ENCODE measurements at places on chromosomes 13 and 19.

GRCh38 chr19:42850981-42851717 lies 28.4 kb downstream of the PSG1 start:
- DNase-seq = peak; percentile 94

DNA sequence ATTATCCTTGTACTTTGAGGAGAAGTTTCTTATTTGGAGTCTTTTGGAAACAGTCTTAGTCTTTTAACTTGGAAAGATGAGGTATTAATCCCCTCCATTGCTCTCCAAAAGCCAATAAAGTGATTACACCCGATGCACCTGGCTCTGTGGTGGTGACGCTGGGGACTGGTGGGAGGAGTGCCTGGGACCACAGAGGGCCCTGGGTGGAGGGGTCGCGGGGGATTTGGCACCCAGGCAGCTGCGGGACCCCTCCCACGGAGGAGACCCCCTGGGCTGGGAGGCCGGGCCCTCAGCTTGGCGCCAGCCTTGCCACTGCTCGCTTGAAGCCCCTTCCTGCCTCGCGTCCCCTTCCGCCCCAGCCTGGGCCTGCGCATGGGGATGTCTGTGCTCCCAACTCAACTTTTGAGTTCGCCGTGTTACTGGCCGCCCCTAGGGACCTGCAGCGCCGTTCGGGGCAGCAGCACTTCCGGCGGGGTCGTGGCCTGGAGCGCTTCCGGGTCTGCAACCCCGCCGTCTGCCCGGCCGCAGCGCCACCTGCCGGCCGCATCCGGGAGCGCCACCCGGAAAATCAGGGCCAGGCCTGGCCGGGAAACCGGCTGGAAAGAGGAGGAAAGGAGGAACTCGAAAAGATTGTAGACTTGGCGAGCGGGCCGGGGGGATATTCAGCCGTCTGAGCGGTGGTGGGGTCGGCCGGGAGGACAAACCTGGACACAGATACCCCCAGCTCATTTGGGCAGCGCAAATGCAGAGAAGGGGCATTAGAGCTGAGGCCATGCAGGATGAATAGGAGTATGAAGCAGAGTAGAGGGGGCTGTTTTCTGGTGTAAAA lies 8.4 kb downstream of the PEAK3 start:
- DNase-seq = peak; percentile 72

- no peak for DNase-seq
Observed at GRCh38 chr19:47188507-47189033, 42.4 kb downstream of the BBC3 start.

DNA sequence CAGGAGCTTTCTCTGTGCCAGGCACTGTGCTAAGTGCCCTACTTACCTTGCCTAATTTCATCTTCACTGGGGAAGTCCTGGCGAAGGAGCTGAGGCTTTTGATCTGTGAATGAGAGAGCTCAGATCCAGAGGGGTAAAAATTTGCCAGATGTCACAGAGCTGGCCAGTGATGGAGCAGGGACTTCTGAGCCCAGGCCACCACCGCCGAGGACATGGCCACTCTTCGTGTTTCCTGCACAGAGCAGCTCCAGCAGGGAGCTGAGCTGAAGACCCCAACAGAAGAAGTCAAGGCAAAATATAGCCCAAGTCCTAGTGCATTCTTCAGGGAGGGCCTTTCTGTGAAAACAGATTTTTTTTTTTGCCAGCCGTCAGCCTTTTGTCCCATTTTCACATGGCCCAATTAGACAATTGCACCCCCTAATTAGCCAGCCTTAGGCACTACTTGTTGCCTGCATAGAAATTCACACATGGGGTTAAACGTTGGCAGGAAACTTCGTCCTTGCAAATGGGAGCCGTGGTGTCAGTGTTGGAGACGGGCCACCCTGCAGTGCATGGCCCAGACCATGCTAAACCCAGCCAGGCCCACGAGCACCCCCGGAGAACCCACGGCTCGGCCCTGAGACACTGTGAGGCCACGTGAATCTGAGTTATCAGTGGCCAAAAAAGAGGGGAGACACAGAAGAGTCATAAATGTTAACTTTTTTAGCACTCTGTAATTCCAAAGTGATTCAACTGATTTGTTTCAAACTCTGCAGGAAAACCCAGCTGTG lies 7.8 kb downstream of the ZNF536 start:
- no peak for DNase-seq

DNA sequence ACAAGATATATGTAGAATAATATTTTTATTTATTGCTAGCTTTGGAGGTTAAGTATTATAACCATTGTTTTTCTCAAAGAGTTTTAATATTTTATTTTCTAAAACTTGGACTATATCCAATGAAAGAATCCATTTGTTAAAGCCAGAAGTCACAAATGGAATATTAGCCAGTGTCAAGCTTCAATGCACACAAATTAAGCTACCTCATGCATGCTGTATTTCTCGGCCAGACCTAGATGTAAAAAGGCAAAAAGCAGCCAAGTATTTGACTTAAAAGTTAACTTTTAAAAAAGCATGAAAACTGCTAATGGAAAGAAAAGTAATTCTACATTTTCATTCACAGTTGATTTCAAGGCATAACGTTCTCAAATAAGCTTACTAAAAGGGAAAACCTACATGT lies 160.0 kb upstream of the ATXN8OS start:
- DNase-seq = no peak

DNA sequence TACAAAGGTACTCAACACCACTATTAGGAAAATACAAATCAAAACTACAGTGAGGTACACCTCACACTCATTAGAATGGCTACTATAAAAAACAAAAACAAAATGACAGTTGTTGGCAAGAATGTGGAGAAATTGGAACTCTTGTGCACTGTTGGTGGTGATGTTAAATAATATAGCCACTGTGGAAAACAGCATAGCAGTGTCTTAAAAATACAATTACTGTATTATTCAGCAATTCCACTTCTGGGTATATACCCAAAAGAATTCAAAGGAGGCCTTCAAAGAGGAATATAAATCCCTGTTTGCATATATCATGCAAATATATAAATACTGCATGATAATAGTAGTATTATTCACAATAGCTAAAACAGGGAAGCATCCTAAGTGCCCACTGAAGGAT lies 66.8 kb downstream of the CDK8 start:
- DNase-seq = no peak

DNA sequence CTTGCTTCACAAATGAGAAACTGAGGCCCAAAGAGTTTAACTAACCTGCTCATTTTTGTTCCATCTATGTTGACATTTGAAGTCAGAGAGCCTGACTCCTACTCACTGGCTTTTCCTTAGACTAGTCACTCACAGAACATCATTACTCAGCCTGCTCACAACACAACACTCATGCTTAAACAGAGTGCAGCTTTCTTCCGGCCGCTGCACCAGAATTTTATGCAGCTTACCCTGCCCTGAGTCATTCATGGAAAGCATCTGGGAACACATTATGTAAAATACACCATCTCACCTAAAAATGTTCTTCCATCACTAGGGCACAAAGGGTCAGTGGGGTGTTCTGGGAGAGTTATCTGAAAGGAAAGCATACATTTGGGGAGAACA lies 303.4 kb downstream of the SPRY2 start:
- peak; percentile 6 for DNase-seq

- no peak for DNase-seq
Observed at GRCh38 chr13:109821103-109821502, 34.7 kb upstream of the IRS2 start.

- DNase-seq = no peak
Observed at GRCh38 chr13:31248361-31248760, 48.6 kb downstream of the B3GLCT start.

DNA sequence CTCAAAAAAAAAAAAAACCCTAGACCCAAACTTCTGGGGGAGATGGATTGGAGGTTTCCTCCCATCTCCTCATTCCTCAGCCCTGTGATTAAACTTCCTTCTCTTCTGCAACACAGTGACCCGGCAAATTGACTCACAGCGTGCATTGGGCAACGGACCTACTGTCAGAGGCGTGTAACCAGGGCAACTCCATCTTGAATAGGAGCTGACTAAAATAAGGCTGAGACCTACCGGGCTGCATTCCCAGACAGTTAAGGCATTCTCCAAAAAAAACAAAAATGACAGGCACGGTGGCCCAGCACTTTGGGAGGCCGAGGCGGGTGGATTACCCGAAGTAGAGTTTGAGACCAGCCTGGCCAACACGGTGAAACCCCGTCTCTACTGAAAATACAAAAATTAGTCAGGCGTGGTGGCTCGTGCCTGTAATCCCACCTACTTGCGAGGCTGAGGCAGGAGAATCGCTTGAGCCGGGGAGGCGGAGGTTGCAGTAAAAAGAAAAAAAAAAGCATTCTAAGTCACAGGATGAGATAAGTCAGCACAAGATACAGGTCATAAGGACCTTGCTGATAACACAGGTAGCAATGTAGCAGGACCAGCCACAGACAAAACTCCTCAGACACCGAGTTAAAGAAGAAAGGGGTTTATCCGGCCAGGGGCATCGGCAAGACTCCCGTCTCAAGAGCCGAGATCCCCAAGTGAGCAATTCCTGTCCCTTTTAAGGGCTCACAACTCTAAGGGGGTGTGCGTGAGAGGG lies 5.4 kb upstream of the NLRP7 start:
- no peak for DNase-seq
